ENCODE measurements at places on chromosomes 2 and 18.

DNA sequence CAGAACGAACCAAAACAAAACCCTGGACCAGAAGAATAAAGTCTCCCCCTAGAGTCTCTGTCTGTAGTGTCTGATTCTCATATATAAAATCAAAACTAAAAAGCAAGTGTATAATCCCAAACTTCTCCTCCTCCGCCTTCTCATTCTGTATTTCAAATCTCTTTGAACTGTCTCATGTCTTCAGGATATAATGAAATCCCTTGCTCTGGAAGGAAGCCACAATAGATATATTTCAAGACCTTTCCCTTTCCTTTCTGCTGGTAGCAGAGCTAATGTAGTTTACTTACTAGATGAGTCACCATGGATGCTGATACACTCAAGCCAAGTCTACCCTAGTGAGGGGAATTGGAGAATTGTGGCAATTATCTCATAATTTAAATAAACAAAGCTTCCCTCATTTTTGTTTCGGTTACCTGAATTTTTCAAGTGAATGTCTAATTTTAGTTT lies 33.5 kb upstream of the CCDC93 start:
- no peak for DNase-seq

DNA sequence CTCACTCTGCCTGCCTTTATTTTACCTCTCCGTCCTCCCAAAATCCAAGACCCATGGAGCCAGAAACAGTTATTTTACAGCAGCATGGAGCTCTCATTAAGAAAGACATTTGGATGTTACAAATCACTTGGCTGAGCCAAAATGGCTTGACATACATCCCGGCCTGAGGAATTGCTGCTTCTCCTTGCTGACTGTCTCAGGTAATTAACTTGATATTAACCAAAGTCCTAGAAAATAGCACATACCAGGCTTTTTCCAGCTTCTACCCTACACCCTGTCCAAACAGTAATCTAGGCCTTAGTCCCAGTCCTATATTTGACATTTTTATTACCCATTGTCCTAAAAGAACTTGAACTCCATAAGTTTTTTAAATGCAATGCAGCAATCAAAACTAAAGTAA lies 205.0 kb downstream of the TMX3 start:
- no peak for DNase-seq

- DNase-seq: no peak
Observed at GRCh38 chr2:181364492-181365170, 92.6 kb upstream of the ITGA4 start.

DNA sequence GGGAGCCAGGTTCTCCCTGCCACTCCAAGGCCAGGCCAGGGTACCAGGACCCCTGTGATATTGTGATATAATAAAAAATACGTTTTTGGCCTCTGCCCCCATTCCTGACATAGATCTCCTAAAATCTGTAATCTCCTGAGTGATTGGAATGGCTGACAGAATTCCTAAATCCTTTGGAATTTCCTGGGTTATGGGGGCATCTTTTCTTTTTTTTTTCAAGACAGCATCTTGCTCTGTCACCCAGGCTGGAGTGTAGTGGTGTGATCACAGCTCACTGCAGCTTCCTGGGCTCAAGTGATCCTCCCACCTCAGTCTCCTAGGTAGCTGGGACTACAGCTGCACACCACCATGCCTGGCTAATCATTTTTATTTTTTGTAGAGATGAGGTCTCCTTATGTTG lies 26.2 kb upstream of the TUBB6 start:
- no peak for DNase-seq
